ENCODE measurements at places on chromosomes 12 and 14. TPM values are rescaled to one million over a fixed set of nuclear protein-coding genes. Genes with fewer than 3 reads are reported as not detected.

- DNase-seq: no peak
Measured at GRCh38 chr12:22018860-22019259, 27.2 kb upstream of the CMAS start.

- no peak for DNase-seq
Measured at GRCh38 chr12:115046805-115047204, 362.8 kb upstream of the TBX3 start.

DNA sequence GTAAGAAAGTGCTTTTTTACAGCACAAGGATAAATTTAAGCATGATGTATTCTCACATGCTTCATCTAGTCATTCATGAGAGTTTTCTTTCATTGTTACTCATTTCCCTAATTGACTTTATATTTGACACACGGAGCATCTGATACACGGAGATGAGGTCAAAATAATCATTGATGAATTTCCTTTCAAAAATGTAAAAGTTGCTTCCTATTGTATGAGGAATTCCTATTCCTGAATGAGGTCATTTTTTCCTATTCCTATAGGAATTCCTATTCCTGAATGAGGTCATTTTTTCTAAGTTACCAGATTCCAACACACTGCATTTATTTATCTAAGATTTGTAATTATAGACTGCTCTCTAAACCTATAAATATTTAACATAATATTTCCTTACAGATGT, 316.7 kb upstream of the KITLG start:
- no peak for DNase-seq

DNA sequence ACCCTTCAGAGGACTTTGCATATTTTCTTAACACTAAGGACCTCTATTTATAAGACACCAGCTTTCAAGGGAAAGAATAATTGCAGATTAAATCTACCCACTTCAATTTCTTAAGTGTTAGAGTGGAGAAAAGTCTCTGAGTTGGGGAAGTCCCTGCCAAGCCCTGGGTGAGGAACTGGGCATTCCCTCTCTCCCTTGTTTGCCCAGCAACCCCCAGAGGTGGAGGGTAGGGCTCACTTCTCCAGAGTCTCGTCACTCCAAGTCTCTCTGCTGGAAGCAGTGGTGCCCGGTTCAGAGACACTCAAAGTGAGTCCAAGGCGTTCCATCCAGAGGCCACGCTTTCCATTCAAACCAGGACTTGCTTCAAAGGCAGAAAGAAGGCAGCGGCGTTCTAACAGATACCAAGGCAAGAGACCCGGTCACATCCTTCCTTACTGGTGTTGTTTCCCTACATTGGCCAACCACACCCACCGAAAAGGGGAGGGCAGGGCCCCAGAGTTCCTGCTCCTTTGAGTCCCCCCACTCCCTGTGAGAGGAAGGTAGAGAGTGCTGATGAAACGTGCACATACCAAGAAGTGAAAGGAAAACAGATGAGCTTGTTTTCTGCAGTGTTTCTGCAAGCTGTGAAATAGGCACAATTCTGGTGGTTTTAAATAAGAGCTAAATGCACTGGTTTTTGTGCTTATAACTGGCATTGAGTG, 6.1 kb upstream of the BDKRB2 start:
- DNase-seq: no peak

DNA sequence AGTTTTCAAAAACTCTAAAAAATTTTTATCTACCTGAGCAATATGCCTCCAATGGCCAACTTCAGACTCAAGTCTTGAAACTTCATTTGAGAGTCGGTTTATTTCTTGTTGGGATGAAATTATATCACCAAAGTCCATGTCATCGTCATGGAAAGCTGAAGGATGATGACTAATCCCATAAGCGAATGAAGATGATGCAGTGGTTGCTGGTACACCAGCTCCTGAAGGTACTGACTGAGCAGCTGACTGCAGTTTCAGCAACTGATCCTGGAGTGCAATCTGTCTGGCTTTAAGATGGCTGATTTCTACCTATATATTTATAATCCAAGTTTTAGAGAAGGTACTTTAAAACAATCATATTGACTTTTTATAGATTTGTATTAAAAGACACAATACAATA, 18.3 kb downstream of the TRIP11 start:
- DNase-seq: no peak

The IL26 gene
- 19.1 TPM for total RNA-seq

The FSCB gene
- not detected for total RNA-seq

The PSEN1 gene
- 39.5 TPM for total RNA-seq

GRCh38 chr14:92832137-92832700, 38.1 kb downstream of the GOLGA5 start:
- no peak for DNase-seq

DNA sequence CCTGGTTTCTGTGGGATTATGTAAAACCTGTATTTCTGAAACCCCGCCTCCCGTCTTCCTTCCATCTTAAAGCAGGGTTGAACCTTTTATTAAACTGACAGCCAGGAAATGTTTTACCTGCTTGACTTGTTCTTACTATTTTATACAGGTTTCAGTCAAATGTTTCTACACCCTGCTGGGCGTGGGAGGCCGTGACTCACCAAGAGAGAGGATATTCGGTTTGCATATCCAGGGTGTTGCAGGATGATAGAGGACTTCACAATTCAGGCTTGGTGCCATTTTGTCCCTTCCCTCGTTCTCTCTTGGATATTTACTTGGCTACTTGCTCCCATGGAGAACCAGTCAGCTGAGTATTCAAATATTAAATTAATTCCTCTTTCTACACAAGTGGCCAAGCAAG, 69.7 kb downstream of the ARF6 start:
- DNase-seq: no peak

GRCh38 chr12:27971121-27971489, 1.4 kb downstream of the PTHLH start:
- no peak for DNase-seq

GRCh38 chr14:102008891-102009290, 44.5 kb downstream of the DYNC1H1 start:
- DNase-seq: no peak

DNA sequence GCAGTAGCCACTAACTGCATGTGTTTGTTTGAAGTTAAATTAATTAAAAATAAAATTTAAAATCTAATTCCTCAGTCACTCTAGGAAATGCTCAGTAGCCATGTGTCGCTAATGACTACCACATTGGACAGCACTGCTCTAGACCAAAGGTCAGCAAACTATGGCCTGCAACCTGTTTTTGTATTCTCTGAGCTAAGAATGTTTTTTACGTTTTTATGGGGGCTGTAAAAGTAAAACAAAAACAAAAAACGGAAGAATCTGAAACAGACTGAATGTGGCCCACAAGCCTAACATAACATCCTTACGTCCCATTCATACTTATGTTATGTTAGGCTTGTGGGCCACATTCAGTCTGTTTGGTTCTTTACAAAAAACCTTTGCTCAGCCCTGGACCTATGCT, 57.8 kb downstream of the LIN52 start:
- DNase-seq: no peak

GRCh38 chr12:78271546-78271945, 440.9 kb downstream of the NAV3 start:
- no peak for DNase-seq

DNA sequence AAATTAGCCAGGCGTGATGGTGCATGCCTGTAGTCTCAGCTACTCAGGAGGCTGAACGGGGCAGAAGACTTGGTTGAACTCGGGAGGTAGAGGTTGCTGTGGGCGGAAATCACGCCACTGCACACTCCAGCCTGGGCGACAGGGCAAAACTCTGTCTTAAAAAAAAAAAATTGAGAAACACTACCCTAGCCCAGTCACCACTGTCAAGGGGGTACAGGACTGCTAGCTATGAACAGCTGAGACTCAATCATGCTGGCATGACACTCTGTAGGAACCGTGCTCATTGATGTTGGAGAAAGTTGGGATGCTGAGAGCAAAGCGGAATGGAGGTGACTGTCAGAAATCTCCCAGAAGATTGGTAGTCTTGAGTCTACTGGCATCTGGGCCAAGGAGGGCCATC, 58.2 kb upstream of the STON2 start:
- no peak for DNase-seq

DNA sequence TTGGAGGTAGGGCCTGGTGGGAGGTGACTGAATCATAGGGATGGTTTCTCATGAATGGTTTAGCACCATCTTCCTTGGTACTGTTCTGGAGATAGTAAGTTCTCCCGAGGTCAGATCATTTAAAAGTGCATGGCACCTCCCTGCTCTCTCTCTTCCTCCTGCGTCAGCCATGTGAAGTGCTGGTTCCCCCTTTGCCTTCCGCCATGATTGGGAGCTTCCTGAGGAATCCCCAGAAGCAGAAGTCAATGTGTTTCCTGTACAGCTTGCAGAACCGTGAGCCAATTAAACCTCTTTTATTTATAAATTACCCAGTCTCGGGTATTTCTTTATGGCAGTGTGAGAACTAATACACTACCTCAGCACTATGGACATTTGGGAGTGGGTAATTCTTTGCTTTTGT, 4.8 kb upstream of the LGMN start:
- DNase-seq: no peak

The LALBA gene
- not detected for total RNA-seq

GRCh38 chr12:78540606-78541336, 323.8 kb upstream of the SYT1 start:
- no peak for DNase-seq

DNA sequence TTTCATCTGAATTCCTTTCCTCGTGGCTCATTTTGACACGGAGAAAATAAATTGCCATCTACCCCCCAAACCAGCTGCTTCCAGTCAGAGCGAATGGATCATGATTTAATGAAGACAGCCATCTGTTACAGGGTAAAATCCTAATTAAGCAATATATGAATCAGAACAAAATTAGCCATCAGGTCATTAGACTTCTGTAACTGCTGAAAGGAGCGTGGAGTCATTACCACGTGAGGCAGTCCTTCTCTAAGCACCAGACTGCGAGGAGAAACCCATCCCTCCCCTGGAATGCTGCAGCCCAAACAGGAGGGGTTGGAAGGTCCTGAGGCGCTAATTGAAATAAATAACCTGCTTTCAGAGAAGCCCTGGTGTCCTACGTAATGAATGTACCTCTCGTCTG, 51.1 kb upstream of the TCL1A start:
- DNase-seq: no peak

- DNase-seq: no peak
Measured at GRCh38 chr14:73240816-73241480, 3.6 kb downstream of the PAPLN start.

- DNase-seq: no peak
Measured at GRCh38 chr12:70540996-70541395, 96.2 kb downstream of the PTPRB start.

DNA sequence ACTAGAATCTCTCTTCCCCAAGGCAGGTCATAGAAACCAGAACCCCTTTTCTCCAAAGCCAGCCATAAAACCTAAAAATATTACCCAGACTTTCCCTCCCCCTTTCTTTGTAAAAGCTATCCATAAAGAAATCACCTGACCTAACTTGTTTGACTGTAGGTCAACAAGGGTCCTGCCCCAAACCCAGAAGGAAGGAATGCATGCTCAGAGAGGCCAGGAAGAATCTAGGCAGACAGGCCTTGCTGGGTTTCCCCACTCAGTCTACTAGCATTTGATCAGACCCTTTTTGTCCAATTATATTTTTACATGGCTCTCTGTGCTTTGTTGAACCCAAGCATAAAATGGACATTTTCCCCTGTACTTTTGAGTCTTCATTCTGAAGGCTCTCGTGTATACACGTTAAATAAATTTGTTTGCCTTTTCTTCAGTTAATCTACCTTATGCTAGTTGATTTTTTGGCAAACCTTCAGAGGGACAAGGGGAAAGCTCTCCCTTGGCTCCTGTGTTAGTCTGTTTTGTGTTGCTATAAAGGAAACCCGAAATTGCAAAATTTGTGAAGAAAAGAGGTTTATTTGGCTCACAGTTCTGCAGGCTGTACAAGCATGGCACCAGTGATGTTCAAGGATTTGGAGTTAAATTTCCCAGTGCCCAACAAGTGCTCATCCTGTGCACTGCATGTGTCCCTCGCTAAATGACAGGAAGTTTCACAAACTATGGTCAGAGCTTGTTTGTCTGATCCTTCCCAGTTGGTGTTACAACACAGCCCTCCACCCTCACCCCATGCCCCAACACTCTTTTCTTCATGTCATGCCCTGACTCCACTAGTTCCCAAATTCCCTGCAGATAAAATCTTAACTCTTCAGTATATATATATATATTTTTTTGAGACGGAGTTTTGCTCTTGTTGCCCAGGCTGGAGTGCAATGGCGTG, 14.2 kb upstream of the RASSF3 start:
- DNase-seq: no peak

DNA sequence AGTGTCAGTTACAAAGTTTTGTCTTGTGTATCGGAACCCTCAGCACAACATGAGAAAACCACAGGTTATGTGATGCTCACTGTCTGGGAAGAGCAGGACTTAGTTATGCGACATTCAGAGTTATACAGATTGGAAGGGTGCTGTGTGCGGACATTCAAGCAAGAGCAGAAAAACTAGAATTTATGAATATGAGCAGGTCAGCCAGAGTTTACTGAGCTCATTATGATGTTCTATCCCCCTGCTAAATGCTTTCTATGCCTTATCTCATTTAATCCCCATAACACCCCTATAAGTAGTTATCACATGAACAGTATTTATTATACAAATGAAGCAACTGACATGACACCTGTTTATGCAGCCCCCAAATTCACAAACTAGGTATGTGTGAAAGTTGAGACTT, 1083.2 kb downstream of the FLRT2 start:
- no peak for DNase-seq

DNA sequence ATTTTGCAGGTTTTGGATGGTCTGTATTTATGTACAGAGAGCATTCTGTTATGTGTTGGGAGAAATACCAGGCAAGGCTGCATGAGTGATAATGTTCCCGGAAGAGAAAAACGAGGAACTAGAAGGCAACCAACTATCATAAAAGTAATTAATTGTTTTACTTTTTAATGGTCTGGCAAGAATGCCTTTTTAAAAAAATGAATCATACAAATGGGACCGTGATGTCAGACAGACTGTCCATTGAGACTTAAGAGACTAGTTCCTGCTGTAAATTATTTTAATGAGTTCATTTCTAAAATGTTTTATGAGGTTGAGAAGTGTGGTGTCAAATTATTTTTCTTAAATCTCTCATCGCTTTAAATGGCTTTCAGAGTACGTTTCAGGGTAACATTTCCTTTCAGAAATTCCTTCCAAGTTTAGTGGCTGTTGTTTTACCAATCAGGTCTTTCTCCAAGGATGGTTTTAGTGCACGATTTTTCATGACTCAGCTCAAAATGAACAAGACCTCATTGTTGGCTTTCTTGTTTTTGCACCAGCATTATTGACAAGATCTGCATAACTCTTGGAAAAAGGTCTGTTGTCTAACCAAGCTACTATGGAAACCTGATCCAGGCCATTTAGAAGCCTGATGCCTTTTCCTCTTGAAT, 86.1 kb upstream of the ARHGAP5 start:
- DNase-seq: no peak

DNA sequence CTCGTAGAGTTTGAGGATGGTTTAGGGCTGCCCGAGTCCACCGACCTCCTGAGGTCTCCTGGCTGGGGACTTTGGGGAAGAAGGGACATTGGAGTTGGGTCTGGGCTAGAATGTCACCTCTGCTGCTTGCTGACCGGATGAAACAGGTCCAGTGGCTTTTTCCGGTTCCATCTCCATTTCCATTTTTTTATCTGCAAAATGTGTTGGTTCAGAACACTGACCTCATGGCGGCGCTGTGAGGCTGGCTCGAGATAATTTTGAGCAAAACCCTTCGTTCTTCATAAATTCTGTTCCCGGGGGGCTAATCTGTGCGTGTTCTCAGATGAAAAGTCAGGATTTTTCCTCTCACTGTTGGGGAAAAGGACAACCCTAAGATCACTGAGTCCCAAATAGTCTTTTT, 11.7 kb upstream of the MYL2 start:
- DNase-seq: no peak

GRCh38 chr12:101490286-101490920, 15.3 kb downstream of the SPIC start:
- DNase-seq: no peak

Measured in natural killer cell treated with Interleukin-12 subunit alpha and Interleukin-12 subunit beta and Interleukin-15 and Interleukin-18, amount 100 ng/mL, for 72 hours (primary cell).